CD4-positive, alpha-beta T cell treated with Interferon gamma for 1 hour (primary cell): ENCODE measurements at places on chromosomes 12 and 14.

- DNase-seq = no peak
These were observed 24.0 kb downstream of the FGF6 start for GRCh38 chr12:4421590-4422031.

GRCh38 chr12:104207416-104208205, 8.0 kb upstream of the TXNRD1 start:
- DNase-seq = no peak

DNA sequence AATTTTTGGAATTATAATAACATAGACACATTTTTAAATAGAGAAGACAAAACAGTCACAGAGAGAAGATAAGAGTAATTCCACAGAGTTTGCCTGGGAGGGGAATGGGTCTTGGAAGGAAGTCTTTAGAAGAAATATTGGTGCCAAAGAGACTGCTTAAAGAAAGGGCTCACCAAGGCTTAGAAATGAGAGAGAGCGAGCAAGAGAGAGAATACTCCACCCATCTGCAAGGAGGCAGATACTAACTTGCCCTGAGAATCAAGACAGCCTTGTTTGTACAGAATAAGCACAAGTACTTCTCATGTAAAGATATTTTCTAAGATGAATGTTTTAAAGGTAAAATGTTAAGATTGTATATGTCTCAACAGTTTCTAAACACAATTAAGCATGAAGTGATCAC, 165.5 kb downstream of the SLC38A4 start:
- no peak for DNase-seq

DNA sequence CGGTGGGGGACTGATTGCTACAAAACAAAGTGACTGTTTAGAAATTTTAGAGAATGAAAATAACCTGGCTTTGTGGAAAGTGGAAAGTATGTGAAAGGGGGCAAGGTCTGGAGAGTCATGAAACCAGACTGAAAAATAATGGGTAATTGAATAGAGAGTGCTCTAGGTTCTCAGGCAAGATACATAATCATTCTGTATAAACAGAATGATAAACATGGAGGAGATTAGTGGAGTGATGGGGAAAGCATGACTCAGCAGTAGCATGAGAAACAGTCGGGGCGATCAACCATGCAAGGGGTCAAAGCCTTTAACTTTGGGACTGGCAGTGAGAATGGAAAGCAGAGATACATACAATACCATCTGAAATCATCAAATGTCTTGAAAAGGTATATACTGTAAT, 332.5 kb downstream of the CCER1 start:
- no peak for DNase-seq

- no peak for DNase-seq
These were observed 204.5 kb downstream of the ERC1 start for GRCh38 chr12:1195513-1195912.

DNA sequence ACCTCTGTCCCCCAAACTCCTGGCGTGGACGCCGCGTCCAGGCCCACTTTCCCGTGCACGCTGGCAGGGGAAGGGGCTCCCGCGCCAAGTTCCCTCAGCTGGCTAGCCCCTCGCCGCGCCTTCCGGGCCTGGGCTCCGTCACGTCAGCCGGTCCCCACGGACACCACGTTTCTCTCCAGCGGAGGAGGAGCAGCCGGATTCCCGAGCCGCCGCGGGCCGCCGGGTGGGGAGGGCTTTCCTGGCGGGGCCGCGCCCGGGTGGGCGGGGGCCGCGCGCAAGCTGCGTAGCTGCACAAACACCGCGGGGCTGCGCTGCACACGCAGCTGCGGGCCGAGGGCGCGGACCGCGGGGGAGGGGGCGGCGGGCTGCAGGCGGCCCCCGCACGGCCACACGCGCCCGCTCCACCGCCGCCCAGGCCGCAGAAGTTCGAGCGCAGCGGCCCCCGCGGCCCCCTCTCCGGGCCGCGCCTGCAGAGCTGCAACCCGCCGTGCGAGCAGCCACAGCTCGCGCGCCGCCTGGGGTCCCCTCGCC, 45.1 kb upstream of the PNMA1 start:
- peak; percentile 45 for DNase-seq

GRCh38 chr12:41850046-41850445, 294.6 kb downstream of the GXYLT1 start:
- DNase-seq = no peak

- no peak for DNase-seq
These were observed 34.5 kb upstream of the PLEK2 start for GRCh38 chr14:67446371-67447032.

- DNase-seq = no peak
These were observed 926.8 kb downstream of the LRFN5 start for GRCh38 chr14:42533476-42533875.

DNA sequence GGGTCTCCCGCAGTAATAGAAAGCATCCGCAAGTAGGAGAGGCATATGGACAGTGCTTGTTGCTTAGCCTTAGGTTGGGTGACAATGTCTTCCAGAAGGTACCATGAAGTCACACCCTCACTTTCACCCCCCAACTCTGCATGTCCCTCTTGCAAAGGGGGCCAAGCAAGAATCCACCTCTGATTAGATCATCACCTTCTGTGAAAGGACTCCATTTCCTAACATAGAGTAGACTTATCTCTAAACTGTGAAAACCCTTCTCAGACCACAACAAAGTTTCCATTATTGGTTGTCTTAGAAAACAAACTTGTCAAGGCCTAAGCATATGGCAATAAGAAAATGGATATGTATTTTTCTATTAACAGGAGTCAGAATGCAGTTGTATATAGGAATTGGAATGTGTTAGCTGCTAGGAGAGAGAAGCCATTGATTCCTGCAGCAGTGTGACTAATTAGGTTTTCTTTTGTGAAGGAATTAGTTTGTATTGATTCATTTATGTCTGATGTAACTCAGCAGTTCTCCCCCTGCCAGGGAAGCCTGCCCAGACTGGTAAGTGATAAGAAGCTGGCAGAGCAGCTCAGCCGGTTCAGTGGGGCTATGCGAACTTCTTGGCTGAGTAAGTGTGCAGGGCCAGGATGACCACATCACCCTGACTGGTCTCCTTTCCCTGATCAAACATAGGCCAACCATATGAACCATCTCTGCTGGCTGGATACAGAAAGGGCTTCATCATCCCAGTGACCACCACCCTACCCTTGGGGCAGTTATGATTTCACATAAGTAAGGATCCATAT, 107.3 kb upstream of the CCDC196 start:
- DNase-seq = no peak

GRCh38 chr14:20686386-20687143, 2.0 kb upstream of the ANG start:
- DNase-seq = no peak

DNA sequence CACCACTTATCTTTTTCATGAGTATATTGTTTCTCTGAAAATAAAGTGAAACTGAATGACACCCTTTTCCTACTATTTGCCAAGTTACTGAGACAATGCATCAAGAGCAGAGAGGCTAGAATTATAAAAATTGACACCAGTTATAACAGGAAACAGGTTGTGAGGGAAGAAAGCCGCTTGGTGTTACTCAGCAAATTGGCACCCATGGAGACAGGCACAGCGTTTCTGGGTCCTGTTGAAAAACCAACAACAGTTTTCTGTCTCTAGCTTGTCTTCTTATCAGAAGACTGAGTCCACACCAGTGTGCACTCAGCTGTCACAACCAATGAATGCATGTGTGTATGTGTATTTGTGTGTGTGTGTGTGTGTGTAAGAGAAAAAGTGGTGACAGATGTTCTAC, 267.7 kb downstream of the KCNH5 start:
- DNase-seq = no peak

DNA sequence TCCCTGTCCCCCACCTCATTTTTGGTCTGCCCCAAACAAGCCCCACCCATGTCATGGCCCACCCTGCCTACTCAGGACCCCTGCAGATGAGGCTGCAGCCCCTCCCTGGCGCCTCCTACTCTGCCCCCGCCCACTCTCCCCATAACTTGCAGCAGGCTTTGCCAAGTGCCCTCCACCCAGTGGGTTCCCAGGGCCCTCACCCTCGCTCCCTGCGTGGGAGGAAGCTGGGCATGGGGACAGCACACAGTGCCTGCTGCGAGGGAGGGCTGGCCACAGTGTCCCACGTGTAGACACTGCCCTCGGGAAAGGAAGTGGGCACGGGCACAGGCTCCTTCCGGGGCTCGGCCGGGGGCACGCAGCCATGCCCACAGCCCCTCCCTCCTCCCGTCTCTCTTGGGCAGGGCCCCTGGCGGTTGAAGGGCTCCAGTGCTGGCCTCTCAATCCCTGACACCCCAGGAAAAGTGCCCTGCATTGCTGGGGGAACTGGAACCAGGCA, 9.4 kb downstream of the AKT1 start:
- DNase-seq = peak; percentile 18

DNA sequence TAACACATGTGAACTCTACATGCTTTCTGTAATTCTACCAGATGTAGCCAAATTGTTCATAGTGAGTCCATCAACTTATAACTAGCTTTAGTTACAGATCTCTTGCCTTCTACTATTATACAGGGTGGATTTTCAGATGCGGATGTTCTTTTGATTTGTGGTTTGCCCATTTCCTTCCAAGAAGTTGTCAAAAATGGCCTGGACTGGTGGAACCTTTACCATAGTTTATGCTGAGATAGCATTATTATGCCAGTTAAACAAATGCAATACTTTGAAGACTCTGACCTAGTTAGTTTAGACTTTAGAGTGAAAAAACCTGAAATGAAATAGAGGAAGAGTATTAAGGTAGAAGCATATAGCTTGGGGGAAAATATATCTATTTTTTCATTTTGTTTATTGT, 27.4 kb upstream of the CFL2 start:
- DNase-seq = no peak

- DNase-seq = no peak
These were observed 172.1 kb downstream of the GXYLT1 start for GRCh38 chr12:41972598-41972997.

- DNase-seq = no peak
These were observed 10.8 kb downstream of the C14orf180 start for GRCh38 chr14:104590240-104590965.

GRCh38 chr12:49296034-49296835, 1.3 kb downstream of the PRPH start:
- peak; percentile 51 for DNase-seq

- no peak for DNase-seq
These were observed 112.0 kb downstream of the TSPAN8 start for GRCh38 chr12:71045781-71046180.

- no peak for DNase-seq
These were observed 607 bp downstream of the OS9 start for GRCh38 chr12:57694459-57695019.

DNA sequence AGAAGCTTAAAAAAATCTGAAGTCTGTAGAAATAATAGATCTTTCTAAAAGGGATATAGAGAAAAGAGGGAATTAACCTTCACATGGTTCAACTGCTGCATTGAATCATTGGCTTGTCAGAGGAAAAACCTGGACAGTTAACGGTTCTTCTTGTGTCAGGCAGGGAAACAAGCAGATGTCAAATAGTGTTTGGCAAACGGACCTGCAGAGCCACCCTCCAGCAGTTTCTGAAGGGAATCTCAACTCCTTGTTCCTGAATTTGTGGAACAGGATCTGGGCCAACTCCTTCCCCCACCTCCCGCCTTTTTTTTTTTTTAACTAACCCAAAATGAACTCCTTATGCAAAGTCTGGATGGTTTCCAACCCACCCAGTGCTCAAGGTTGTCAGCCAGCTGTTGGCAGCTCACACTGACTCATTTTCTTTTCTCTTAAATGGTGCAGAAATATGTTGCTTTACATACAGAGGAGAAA, 187.3 kb downstream of the CAND1 start:
- no peak for DNase-seq

DNA sequence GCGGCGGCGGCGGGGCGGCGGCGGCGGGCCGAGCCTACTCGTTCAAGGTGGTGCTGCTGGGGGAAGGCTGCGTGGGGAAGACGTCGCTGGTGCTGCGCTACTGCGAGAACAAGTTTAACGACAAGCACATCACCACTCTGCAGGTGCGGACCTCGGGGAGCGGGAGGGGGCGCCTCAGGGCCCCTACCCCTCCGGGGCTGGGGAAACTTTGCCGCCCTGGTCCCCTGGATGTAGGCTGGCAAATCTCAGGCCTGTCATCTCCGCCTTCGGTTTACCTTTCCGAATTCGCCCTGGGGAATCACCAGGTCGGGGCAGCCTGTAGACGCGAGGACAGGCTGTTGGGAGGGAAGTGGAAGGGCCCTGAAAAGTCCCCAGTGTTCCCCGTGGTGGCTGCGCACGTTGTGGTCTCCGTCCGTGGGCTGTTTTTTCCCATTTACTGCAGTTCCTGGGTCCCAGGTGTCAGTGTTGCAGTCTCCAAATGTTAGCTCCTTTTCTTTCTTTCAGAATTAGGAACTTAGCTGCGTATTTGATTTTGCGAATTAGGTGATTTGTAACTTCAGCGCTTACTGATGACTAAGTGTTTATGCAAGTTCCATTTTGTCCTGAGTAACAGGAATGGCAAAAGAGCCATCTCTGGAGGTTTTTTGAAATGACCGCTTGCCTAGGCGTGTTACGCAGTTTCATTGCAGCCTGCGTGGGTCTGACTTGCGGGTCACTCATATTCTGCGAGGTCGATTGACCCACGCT, 656 bp downstream of the RAB21 start:
- DNase-seq = peak; percentile 70

DNA sequence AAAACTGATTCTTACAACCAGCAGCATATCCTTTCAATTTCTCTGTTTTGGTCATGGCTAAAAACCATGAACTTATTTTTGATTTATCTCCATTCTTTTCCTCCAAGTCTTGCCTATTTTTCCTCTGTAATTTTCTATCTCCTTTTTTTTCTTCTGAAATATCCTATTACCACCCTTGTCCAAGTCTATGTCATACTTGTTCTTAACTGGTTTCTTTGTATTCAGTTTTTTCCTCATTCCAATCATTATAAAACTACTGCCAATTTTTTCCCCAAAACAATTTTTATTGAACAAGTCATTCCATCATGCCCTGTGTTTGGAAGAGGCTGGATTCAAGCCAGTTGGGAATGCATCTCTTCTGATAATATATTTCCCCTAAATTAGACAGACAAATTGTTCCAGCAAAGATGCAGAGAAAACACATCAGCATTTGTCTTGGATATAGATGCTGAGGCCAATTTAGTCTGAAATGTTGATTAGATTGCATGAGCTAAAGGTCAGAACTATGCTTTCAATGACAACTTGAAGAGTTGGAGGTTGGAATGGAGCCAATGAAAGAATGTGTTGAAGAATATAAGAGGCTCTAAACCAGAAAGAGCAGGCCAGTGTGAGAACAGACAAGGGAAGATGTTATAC, 30.7 kb downstream of the OTOGL start:
- no peak for DNase-seq

DNA sequence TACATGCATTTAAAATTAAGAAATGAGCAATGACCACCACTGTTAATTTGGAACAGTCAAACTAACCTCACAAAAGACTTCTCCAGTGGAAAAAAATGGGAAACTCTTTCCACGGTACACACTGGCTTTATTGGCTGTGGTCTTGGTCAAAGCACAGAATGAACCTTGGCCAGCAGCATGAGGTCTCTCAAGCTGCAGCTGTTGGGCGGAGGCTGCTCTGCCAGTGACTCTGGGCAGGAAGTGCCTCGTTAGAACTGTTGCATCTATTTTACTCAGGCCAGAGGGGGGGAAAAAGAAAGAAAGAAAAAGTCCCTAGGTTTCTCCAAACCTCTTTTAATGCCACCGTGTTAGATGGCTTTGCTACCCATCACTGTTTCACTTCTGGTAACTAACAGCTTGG, 279.8 kb upstream of the DIO2 start:
- no peak for DNase-seq

GRCh38 chr14:77353469-77354141, 23.3 kb downstream of the TMED8 start:
- no peak for DNase-seq

GRCh38 chr12:122523280-122523679, 3.5 kb downstream of the RSRC2 start:
- DNase-seq = no peak
